Naive thymus-derived CD4-positive, alpha-beta T cell (primary cell): ENCODE measurements at places on chromosomes 16 and 17. TPM values are rescaled to one million over a fixed set of nuclear protein-coding genes. Genes with fewer than 3 reads are reported as not detected.

DNA sequence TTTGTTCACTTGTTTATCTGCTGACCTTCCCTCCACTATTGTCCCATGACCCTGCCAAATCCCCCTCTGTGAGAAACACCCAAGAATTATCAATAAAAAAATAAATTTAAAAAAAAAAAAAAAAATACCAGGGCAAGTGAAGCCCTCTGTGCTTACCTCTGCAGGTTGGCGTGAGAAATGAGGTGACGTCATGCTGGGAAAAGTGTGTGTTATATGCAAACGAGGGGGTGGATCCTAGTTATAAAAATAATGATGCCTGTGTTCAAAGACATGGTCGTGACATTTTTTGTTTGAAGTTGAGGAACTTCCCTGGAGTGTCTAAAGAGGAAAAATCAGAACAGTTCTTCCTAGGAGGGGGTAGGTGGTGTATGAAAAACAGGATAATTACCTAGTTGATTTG lies 20.2 kb downstream of the TMC7 start:
- DNase-seq = no peak

- DNase-seq = no peak
These were observed 2.0 kb downstream of the WSCD1 start for GRCh38 chr17:6072157-6072556.

- DNase-seq = no peak
These were observed 297.5 kb upstream of the XYLT1 start for GRCh38 chr16:17768257-17768656.

DNA sequence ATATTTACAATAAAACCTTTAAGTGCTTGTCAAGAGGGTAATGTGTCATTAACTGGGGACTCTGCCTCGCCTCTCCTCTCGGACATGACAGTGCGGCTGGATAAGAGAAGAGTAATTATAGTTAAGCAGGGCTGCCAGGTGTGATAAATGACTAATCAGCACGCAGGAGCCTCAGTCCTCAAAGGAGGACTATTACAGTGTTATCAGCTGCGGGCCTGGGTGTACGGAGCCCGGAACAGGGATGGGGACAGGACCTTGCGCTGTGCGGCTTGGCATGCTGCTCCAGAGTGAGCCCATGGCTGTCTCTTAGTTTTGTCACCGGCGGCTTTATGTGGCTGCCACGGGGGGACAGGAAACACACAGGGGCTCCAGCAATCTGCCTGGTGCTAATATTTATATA lies 607.2 kb downstream of the MAF start:
- no peak for DNase-seq

GRCh38 chr16:82328881-82329469 lies 159.0 kb upstream of the MPHOSPH6 start:
- DNase-seq = no peak

- no peak for DNase-seq
These were observed 38.4 kb downstream of the TNFRSF13B start for GRCh38 chr17:16933317-16934132.

CHD3 gene
- total RNA-seq = 247 TPM

AHSP gene
- total RNA-seq = not detected

HIGD1B gene
- not detected in 2 replicates for total RNA-seq

CSH1 gene
- 8.2 TPM for total RNA-seq

QPRT gene
- total RNA-seq = 0.90 TPM
